ENCODE measurements at places on chromosomes 6 and 20.

- DNase-seq, result peak; percentile 63
Measured at GRCh38 chr20:45368221-45368980, 5.4 kb downstream of the SYS1 start.

DNA sequence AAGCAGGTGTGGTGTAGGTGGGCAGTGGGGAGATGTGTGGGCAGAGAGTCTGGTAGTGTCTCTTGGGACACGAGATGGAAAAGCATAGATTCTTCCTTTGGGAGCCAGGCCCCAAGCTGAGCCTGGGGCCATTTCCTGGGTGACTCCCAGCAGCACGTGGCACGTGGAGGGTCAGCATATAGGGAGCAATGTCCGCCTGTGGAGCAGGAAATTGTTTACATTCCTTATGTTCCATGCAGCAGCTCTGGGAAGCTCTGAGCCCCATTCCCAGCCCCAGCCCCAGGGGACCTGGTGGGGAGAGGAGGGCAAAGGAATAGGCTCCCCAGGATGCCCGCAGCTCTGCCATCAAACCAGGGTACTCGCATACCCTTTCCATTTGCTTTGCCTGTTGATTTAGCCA, 57.6 kb downstream of the DAAM2 start:
- no peak for DNase-seq

GRCh38 chr20:38197619-38198018, 32.5 kb upstream of the TGM2 start:
- no peak for DNase-seq

DNA sequence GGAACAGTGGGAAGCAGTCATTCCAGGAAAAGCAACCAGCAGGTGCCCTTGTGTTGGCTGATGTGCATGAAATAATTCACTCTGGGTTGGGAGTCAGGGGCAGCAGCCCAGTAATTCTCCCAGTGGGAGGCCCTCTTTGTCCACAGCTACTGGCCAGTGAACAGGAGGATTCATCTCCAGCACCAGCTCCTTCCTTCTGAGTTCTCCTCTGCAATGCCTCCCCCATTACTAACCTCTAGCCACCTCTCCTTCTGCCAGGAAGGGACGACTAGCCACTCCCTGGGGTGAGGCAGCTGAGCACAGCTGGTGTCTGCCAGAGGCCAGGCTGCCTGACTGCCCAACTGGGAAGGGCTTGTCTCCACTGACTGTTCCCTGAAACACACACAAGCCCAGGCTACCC, 12.5 kb upstream of the R3HDML start:
- no peak for DNase-seq

DNA sequence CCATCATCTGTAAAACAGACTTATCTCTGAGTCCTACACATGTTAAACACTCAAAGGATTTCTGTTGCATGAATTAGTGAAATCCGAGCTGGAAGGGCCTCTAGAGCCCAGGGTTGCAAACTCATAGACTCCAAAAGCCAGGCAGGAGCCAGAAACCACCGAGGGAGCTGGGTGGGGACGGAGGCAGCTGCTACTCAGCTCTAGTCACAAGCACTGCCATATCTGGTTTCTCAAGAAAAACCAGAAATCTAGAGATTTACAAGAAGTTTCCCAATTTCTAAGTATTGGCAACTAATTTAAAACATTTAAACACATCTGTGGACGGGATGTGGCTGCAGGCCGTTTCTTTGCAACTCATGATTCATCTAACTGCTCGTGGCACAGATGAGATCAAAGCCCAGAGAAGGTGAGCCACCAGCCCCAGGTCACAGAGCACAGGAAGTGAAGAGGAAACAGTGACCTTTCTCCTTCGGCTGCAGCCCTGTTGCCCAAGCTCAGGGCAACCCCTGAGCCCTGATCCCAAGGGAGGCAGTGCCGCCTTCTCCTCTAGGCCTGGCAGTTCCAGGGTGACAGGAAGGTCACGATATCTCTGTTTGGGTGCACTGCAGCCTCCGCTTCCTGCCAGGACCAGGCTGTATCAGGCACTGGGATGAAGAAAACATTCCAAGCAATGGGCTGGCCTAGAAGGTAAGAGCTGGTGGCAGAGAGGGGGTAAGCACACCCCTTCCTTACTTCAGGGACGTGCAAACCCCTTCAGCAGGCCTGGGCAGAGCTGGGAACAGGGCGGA, 26.4 kb upstream of the PTGIS start:
- peak; percentile 54 for DNase-seq

DNA sequence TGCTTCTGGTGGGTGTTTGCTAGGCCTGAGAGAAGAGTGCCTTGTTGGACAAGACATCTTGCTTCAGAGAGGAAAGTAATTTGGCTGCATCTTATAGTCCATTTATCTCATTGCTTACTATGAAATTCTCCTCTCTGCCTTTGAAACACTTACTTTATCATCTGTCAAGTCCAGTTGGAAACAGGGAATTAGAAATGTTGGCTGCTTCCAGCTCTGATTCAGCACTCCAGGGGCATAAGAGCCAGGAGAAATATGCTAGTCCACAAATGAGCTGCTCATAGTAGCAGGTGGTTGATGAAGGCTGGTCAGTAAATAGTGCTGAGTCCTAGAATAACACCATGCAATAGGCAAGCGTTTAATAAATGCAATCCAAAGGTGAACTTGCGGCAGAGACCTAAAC, 227.1 kb downstream of the SLC35F1 start:
- no peak for DNase-seq

DNA sequence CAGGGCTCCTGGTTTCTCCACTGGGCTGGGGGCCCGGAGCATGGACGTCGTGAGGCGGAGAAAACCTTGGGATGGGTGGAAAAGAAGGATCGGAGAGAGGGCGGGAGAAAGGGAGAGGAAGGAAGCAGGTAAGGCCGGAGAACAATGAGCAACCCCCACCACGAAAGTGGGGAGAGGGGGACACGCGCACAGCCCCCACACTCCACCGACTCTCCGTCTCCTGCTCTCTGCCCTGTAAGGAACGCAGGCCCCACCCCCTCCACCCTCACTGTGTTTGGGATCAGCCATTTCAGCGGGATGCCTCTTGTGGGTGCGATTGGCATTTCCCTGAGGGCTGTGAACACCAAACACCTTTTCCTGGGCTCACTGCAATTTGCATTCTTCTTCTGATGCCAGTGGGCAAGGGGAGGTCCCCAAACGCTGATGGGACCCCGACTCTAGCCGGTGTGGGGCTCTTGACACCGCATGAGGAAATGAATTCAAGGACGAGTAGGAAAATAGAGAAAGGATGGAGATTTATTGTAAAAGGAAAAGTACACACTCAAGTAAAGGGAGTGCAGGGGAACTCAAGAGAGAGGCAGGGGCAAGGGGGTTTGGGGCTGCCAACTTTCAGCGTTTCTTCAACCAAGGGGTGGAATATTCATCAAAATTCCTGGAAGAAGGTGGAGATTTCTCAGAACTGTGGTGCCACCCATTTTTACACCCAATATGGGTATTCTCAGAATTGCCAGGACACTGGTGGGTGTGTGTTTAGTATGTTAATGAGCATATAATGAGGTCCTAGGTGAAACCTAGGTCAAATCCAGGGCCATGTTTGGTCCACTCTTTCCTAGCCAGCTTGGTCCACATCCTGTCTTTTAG, 13.1 kb upstream of the RAET1L start:
- DNase-seq, result no peak

- DNase-seq, result no peak
Measured at GRCh38 chr6:22227824-22228610, 68.8 kb downstream of the PRL start.

DNA sequence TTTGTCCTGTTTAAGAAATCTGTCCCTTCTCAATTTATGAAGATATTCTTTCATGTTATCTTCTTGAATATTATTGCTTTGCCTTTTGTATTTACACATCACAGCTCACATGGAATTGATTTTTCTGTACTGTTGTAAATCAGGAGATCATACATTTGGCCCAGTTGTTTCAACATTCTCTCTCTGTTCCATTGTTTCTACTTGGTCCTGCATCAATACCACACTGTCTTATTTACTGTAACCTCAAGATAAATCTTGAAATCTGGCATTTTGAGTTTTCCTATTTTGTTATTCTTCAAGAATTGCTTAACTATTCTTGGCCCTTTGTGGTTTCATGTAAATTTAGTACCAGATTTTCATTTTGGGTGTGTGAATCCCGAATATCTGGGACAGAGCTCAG, 121.7 kb upstream of the CCN2 start:
- DNase-seq, result no peak

GRCh38 chr20:13775867-13776266, 8.9 kb downstream of the ESF1 start:
- DNase-seq, result no peak

DNA sequence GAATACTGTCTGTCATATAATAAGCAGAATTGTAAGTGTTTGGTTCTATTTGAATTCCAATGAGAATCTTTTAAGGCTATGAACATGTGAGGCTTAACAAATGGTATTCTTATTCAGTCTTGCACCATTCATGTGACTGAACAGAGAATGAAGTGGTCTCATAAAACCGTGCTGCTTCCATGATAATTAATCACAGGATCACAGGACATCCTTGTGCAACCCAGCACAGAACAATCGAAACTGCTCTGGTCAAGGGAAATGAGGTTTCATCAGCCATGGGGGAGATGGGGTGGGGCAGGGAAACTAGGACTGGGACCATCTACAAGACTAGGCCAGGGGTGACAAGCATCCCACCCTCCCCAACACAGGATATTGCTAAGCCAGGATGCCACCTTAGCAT, 6.0 kb downstream of the PPIL6 start:
- no peak for DNase-seq

- no peak for DNase-seq
Measured at GRCh38 chr6:116847227-116847626, 18.3 kb upstream of the GPRC6A start.

GRCh38 chr20:34627458-34627857, 49.4 kb downstream of the PIGU start:
- DNase-seq, result no peak

DNA sequence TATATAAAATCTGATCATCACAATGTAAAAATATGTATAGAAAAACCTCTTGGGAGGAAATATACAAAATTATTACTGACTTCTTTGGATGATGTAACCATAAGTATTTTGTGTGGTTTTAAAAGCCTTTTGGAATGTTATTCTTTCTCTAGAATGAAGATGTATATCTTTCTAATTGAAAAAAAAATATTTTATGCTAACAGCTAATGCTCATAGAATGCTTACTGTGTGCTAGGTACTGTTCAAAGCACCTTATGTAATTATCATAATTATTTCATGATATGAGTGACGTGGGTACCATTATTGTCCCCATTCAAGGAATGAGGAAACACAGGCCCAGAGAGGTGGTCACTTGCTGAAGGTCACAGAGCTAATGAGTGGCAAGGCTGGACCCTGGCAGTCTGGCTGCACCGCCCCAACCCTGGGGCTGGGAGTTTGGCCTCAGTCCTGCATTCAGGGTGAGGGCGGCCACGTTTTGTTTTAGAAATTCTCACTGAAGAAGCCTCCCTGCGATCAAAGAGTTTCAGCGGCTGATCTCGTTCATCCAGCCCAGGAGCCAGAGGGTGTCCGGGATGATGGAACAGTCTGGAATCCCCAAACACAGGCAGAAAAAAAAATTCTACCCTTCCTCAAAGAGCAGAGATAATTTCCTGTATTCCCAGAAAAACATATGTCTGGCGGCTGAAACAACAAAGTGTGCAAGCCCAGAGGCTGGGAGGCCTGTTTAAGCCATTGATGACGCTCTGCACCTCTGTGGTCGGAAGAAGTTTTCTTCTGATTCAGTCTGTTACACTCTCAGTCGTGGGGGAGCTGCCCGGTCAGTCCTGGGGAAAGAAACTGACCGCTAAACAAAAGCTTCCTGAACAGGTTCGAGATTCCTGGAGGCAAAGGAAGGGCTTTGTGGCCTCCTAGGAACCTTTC, 37.3 kb downstream of the TFEB start:
- DNase-seq, result no peak

- DNase-seq, result no peak
Measured at GRCh38 chr6:43826730-43827129, 56.7 kb downstream of the VEGFA start.

- DNase-seq, result peak; percentile 77
Measured at GRCh38 chr6:26401987-26402658, at the start of gene BTN3A1. TSS of gene BTN3A1 (plus strand) at chr6:26402275. CDS start at chr6:26405564, 3,289 bp downstream.

DNA sequence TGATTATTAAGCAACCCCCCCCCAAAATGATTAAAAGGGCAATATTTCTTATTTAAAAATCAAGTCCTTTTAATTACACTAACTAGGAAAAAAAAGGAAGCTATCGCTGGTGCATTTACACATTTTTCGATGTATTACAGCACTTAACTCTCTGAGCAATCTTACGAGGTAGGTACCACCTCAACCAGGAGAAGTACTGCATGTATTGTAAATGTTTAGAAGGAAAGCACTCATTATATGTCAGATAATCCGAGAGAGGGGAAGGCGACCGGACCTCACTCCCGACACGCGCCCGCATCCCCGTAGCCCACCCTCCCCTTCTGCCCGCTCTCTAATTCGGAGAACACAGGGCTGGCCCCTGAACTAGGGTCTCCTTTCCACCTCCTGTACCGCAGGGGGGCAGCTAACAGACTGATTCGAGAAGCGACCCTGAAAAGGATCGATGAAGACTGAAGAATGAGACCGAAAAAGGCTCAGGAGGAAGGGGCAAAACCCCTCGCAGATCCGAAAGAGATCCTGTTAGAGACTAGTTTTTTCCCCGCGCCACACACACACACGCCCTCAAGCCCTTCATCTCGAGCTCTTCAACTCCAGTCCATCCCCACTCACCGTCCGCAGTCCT, 337 bp downstream of the ESF1 start:
- DNase-seq, result no peak

GRCh38 chr6:3283641-3284435, 25.1 kb downstream of the PSMG4 start:
- peak; percentile 36 for DNase-seq

DNA sequence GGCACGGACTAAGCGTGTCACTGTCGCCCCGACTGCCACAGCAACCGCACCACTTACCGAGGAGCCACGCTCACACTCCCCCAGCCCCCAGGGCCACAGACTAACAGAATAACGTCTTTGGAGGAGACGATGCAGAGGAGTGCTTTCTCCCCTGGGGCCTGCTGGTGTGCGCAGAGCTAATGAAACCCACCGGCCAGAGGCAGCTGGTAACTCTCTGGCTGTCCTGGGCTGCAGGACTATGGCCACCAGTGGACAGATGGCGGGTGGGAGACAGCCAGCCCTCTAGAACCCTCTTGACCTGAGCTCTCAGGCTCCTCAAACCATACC, 228.0 kb downstream of the DLL1 start:
- no peak for DNase-seq

DNA sequence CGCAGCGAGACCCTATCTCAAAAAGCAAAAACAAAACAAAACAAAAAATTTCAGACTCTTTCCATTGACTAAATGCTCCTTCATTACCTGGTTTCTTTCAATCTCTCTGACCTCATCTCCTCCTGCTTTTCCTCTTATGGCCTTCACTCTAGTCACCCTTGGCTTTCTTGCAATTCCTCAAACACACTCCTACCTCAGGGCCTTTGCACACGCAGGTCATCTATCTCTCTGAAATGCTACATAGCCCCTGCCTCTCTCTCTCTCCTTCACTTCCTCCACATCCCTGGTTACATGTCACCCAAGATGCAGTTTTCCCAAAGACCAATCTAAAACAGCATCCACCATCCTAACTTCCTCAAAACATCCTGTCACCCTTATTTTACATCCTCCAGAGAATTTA, 96.8 kb downstream of the PREX1 start:
- DNase-seq, result no peak

GRCh38 chr6:130794010-130794697, 33.1 kb upstream of the SMLR1 start:
- DNase-seq, result no peak
